ENCODE measurements at places on chromosomes 2 and 18.

- no peak for DNase-seq
Measured at GRCh38 chr2:138515092-138515491, 13.5 kb downstream of the SPOPL start.

DNA sequence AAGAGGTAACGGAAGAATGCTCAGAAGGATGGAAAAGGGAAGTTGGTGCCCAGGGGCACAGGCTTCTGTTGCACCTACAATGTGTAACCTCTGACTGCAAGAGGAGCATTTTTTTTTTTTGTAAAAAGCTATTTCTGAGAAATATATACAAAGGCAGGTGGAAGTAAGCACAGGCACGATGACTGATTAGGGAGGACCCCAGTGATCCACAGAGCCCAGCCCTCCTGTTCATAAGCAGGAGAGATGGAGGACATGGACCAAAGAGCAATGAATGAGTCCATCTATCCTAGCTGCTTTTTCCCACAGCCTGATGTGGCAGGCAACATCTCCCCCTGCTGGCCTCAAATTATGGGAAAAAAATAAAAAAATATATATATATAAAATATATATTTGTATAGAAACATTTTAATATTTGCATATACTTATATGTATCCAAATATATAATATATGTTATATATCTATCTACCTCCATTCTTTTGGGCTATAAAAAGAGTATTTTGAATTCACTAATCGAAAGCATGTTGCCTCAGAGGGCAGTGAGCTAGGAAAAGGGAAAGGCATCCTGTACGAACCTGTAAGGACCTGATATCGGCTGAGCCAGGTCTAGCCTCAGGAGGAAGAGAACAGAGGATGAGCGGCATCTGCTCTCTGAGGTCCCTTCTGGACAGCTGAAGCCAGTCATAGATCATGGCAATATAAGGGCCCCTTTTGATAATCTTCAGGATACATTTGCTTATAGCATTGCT, 166.0 kb upstream of the STK17B start:
- peak; percentile 42 for DNase-seq

GRCh38 chr2:43129676-43130547, 96.5 kb downstream of the ZFP36L2 start:
- DNase-seq: peak; percentile 71

GRCh38 chr2:181037922-181038321, 57.5 kb downstream of the UBE2E3 start:
- peak; percentile 50 for DNase-seq

DNA sequence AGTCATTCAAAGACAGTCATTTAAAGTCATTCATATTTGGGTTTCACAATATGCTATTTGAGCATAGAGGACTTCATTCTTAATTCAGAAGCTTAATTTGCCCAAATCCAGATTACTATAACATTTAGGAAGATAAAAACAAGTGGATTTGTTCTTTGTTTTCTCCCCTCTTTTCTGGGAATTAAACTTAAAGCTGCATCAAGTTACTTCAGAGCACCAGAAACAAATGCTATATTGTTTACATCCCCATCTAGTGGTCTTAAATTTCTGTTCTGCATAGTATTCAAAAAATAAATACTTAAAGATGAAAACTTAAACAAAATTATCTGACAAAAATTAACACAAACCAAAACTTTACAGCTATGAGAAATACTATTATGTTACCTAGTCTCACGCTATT, 34.7 kb upstream of the MARCHF7 start:
- DNase-seq: peak; percentile 26

Measured in RPMI7951 (cell line).